HCT116 (cell line): ENCODE measurements at places on chromosomes 13 and 19.
A peak's percentile ranks its signal among the peaks of the same experiment; 100 is the strongest.

GRCh38 chr13:94176561-94176960 is 302.9 kb downstream of the DCT start:
- no peak for DNase-seq

DNA sequence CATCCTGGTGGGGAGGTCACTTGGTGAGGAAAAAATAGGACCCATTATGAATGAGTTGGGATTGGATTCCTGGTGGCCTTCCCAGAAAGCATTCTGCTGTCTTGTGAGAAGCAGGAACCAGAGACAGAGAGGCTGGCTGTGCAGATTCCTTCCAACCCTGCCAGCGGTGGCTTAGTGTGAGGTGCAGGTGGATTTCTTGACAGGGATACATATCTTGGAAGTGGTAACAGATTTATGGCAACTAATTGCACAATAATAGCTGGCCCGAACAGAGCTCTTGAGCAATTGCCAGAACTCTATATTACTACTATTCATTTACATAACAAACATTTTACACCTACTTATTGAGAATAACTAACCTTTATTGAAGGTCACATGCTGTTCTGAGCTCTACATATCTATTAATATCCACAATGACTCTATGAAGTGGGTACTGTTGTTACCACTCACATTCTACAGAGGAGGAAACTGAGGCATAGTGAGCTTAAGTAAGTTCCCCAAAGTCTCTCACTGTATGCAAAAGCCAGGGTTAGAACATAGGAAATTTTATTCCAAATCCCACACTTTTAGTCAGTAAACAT is 173.9 kb upstream of the SERP2 start:
- no peak for DNase-seq

- no peak for DNase-seq
Observed at GRCh38 chr13:74732736-74733385, 598.7 kb upstream of the KLF12 start.

DNA sequence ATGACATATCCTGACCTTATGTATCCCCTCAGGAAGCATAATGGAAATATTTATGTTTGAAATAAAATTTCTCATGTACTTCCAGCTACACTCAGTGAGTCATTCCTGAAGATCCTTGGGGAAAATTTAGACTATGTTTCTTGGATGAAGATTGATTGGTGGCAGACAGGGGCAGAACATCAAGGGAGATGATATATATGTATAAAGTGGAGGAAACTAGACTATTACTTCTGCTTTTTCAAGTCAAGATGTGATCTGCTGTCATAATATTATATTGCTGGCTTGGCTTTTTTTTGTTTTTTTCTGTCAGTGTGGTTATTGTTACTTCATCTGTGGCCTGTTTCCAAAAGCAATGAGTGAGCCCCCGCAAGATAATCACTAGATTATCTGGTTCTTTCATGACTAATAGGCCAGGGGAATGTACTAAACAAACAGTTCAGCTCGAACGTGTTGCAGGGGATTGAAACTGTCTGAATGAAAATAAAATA is 87.2 kb upstream of the TNFSF11 start:
- no peak for DNase-seq

DNA sequence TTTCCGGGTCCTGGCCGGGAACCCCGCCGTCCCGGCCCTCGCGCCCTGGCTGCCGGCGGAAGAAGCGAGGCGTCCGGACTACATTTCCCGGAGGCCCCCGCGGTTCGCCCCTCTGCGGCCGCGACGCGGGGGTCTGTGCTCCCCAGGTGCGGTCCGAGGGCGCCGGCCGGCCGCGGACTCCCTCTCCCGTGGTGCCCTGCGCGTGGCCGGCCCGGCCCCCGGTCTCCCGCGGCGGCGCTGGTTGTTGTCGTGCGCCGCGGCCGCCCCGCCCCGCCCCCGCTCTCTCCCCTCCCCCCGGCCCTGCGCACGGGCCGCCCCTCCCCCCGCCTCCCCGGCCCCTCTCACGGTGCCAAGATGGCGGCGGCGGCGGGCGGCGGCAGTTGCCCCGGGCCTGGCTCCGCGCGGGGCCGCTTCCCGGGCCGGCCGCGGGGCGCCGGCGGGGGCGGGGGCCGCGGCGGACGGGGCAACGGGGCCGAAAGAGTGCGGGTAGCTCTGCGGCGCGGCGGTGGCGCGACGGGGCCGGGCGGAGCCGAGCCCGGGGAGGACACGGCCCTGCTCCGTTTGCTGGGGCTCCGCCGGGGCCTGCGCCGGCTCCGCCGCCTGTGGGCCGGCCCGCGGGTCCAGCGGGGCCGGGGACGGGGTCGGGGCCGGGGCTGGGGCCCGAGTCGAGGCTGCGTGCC is at the start of gene KMT2B:
Gene KMT2B, plus strand, starts transcription at position 339 of the 680 bp plus-strand sequence. Its CDS starts 16 bp downstream, at position 355.
- DNase-seq = no peak

GRCh38 chr13:92407858-92408257 is 818.7 kb upstream of the GPC6 start:
- no peak for DNase-seq

DNA sequence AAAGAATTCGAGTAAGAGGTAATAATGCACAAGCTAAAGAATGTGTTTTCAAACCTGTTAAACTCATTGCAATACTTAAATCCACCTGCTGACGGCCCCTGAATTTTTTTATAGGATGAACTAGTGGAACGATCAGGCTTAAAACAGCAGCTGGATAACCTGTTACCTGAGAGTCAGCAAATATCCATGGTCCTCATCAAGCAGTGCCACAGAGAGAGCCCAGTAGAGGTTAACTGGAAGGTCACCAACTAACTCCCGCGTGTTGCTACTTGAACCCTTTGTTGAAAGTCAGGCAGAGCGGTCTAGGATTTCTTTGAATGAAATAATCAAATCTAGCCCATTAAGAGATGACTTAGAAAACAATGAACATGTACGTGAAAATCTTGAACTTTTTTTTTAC is 47.6 kb upstream of the SPRY2 start:
- no peak for DNase-seq

DNA sequence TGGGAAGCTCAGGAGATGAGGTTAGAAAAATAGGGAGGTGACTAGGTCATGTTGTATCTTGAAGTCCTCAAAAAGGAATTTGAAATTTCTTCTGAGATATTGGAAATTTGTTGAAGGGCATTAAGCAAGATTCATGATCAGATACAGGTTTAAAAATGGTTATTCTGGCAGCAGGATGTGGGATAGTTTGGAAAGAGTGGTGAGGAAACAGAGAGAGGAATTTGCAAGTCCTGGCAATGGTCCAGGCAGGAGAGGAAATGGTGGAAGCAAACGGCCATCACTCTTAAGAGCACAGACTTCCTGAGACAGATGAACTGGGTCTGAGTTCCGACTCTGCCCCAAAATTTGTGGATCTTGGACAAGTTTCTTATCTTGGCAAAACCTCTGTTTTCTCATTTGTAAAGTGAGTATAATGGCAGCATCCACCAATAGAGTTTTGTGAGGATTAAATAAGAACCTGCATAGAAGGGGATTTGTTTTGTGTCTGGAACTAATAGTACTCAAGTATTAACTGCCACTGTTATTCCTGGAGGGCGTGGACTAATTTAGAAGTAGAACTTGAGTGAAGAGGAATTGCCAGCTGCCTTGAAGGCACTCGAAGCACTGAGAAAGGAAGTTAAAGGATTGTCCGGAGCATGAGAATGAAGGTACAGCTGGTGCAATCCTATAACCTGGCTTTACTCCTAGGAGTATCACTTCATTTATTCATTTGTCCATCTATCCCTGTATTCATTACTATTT is 99.6 kb downstream of the CCNA1 start:
- DNase-seq = no peak

DNA sequence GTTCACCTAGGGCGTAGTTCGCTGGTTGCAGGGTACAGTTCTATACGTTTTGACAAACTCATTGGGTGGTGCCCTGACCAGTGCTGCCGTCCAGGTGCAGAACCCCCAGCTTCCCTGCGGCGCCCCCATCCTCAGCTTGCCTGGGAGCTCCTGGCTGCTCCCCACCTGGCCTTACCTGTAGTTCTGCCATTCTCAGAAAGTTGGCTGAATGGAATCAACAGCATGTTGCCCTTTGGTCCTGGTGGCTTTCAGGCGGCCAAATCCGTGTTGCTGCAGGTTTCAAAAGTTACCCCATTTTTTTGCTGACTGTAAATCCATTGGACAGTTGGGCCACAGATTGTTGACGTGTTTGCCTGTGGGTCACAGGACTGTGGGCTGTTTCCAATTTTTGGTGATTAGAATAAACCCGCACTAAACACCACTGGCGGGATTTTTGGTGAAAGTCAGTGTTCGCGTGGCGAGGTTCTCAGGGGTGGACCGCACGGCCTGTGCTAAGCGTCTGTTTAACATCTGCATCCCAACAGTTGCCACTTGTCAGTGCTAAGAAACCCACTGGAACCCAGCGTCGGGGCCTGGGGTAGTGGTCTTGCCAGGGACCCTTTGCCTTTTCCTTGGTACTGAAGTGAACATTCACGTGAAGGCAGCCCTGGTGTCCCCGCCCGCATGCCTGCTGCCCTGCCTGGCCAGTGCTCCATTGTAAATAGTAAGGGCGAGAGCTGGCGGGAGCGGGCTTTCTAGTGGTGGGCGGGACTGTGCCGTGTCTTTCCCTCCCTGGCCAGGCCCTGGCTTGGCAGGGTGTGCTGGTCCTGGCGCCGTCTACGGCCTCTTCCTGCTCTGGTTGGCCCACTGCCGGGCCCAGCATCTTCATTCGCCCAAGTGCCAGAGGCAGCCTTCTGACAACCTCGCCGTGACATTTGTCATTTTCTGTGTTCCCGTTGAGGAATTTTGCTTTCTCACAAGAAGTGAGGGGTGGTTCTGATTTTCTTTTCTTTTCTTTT is 3.3 kb downstream of the DOT1L start:
- DNase-seq = no peak

- DNase-seq = peak; percentile 88
Observed at GRCh38 chr19:2503521-2504109, 27.7 kb downstream of the GADD45B start.

- no peak for DNase-seq
Observed at GRCh38 chr13:49472186-49472585, 23.6 kb upstream of the PHF11 start.
